ENCODE measurements at places on chromosomes 6 and 20. TPM values are rescaled to one million over a fixed set of nuclear protein-coding genes. Genes with fewer than 3 reads are reported as not detected.

Gene SEL1L2
- not detected for total RNA-seq

- no peak for DNase-seq
Observed at GRCh38 chr6:169503422-169504152, 198.2 kb downstream of the WDR27 start.

Gene TNXB
- 162 TPM for total RNA-seq

Gene GSTA5
- not detected for total RNA-seq

- DNase-seq, result no peak
Observed at GRCh38 chr6:33915134-33915533, 111.3 kb upstream of the MLN start.

- no peak for DNase-seq
Observed at GRCh38 chr6:134074151-134075055, 22.0 kb upstream of the SLC2A12 start.

Gene RAMACL
- 8.0 TPM for total RNA-seq

Gene TSBP1
- total RNA-seq, result not detected

Gene OR2H2
- not detected for total RNA-seq

GRCh38 chr6:53529324-53530036, 15.4 kb downstream of the GCLC start:
- DNase-seq, result no peak

- no peak for DNase-seq
Observed at GRCh38 chr6:166806217-166806838, 150.0 kb downstream of the RNASET2 start.

DNA sequence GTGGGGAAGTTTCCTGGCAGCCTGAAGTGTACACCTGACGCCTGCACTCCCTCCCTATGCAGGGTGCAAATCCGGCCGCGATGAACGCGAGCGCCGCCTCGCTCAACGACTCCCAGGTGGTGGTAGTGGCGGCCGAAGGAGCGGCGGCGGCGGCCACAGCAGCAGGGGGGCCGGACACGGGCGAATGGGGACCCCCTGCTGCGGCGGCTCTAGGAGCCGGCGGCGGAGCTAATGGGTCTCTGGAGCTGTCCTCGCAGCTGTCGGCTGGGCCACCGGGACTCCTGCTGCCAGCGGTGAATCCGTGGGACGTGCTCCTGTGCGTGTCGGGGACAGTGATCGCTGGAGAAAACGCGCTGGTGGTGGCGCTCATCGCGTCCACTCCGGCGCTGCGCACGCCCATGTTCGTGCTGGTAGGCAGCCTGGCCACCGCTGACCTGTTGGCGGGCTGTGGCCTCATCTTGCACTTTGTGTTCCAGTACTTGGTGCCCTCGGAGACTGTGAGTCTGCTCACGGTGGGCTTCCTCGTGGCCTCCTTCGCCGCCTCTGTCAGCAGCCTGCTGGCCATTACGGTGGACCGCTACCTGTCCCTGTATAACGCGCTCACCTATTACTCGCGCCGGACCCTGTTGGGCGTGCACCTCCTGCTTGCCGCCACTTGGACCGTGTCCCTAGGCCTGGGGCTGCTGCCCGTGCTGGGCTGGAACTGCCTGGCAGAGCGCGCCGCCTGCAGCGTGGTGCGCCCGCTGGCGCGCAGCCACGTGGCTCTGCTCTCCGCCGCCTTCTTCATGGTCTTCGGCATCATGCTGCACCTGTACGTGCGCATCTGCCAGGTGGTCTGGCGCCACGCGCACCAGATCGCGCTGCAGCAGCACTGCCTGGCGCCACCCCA, 1.2 kb downstream of the GPR6 start:
- peak; percentile 54 for DNase-seq

DNA sequence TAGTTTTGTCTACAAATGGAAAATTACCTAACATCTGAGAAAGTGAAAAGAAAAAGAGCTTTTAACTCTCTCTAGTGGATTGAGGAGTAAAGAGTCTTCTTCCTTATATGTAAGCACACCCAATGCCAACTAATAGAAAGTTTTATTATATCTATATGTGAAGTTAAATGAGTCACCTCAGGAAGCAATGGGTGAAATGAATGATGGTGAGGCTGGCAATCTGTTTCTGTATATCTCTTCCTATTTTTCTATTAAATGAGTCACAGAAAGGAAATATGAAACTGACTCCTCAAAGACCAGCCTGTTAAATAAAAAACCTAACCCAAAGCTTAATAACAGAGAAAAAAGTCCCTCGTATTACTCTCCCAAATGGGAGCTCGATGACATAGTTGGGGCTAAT, 71.3 kb downstream of the OTOR start:
- DNase-seq, result no peak

DNA sequence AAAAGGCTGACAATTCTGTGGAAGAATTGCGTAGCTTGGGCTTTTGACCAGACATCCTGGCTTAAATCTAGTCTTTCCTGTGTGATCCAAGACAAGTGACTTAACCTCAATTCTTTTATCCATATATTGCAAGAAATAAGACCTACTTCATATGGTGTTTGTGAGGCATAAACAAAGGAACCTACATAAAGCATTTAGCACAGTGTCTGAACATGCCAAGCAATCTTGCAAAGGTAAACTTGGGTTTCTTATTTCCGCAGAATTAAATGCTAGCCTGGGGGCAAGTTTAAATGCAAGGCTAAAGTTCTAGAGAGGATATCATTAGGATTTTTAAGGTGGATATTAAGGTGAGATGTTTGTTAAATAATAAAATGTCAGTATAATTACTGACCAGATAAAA, 47.9 kb downstream of the HDDC2 start:
- no peak for DNase-seq

DNA sequence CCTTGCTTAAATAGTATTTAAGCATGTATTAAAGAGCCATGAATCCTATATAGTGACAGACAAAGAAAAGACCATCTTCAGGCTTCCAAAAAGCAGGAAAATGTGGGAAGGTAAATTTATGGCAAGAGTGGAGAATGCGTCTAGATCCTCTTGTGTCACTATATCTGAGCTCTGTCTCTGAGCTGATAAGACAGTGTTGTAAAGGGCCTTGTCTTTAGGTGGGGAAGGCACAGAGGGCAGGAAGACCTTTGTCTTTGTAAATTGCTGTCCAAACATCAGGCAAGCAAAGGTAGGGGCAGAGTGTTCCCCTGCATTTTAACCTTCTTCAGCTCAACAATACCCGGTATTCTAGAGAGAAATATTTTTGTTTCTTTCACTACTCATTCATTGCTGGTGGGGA, 33.9 kb upstream of the MBOAT1 start:
- no peak for DNase-seq

Gene KCNB1
- total RNA-seq, result 0.41 TPM

- no peak for DNase-seq
Observed at GRCh38 chr6:116158641-116159040, 32.7 kb upstream of the COL10A1 start.

Gene QRSL1
- total RNA-seq, result 11.8 TPM

DNA sequence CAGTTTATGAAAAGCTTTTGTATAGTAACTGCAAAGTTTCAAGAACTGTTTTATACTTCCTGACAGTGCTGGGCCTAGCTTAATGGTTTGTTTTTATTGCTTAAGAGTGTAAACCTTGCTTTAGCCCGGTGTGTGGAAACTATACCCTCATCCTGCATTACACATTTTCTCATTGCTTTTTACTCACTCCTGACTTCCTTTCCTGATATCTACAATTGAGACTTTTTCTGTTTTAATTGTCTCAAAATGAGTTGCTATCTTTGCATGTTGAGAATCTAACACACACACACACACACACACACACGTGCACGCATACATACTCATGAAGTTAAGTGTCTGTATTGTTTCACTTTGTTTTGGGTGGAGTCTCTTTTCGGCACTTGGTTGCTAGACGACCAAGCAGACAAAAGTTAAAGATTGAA, 16.7 kb downstream of the BMP2 start:
- DNase-seq, result no peak

DNA sequence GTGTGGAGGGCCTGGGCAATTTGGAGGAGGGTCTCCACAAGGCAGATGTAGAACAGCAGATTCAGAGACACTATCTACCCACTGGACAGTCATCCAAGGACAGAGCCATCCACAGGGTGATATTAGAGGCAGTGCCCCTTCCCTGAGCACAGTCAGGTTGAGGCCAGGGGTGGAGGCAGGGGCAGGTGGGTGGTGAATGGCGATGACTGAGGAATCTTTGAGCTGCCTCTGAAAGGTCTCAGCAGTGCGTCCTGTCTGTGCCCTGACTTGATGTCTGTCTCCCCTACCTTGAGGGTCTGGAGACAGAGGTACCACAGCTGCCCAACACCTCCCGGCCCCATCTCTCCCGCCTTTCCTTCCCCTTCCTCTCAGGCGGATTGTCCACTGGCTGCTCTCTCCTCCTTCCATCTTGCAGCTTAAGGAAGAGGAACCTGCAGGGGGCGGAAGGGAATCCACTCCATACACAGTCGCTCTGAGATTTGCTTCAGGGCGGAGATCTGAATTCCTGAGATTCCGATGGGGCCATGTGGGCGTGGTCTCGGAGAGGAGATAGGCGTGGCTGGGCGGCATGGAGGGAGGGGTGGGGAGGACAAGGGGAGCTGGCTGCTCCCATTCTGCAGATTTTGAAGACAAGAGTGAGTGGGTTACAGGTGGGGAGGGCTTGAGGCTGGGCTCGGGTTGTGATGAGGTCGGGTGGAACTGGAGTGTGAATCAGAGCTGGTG, 1.7 kb downstream of the MUCL3 start:
- DNase-seq, result peak; percentile 93

Gene SPDEF
- total RNA-seq, result 1.3 TPM

Gene SPTLC3
- 35.3 TPM for total RNA-seq

Gene EEF1A2
- total RNA-seq, result 0.67 TPM

DNA sequence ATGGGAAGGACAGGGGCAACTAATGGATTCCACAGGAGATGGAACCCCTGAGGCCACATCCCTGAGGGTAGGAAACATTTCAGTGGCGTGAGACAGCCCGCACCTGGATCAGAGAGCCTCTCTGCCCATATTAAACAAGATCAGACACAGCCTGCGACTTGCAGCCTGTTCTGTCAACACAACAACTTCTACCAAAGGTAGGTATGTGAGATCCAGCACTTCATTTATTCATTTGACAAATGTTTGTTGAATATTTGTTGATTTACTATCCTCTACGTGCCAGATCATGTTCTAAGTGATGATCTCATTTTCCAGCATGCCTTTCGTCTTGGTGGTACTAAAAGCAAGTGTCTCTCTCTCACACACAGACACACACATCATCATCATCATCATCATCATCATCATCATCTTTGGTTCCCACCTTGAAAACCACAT, 43.2 kb upstream of the NT5E start:
- DNase-seq, result no peak

GRCh38 chr6:132830334-132830751, 16.0 kb downstream of the RPS12 start:
- DNase-seq, result no peak

GRCh38 chr20:19974630-19975435, 42.3 kb upstream of the NAA20 start:
- peak; percentile 94 for DNase-seq

DNA sequence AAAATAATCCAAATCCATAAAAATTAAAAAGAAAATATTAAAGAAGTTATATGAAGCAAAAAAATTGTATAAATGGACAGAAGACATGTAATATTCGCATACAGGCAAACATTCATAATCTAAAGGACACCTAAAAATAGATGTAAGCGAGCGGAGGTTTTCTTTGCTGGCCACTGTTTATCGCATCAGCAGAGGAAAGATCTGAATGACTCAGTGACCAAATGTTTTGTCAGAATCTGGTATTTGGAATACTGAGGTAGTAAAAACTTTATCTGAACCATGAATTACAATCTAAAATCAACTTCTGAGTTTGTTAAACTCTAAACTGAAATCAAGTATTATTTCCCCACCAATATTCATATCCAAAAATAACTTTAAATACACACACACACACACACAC, 7.8 kb downstream of the TSPYL4 start:
- DNase-seq, result no peak

- no peak for DNase-seq
Observed at GRCh38 chr20:14189794-14190402, 147.5 kb downstream of the FLRT3 start.

DNA sequence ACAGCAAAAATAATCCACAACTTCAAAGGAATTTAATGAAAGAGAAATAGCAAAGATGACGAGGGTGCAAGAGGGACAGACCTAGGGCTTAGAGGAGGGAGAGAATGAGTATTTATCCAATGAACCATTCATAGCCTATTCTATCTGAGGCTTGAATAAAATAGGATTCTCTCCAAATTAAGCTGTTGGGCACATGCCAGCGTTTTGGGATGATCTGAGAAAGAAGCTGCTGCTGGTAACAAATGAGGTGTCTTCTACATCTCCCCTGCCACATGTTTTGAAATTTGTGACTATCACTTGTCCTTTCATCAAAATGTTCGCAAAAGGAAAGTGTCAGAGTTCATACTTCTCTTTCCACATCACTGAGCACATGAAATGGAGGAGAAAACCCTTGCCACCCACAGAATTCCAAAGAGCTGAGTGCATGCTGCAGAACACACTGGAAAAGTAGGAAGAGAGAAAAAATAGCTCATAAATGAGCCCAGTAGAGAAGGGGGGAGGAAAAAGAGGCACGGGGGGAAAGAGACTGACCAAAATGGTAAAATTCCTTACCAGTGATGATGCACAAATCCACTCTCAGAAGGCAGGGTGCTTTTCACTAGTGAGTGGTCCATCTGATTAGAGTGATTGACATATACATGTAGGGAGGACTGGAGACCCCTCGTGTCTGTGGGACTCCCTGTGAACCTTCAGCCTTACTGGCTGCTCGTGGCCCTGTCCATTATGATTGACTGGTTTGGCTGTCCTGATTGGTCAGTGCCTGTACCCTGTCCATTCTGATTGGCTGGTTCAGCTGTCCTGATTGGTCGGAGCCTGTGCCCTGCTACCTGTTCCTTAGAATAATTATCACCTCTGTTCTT, 180.5 kb downstream of the OGFRL1 start:
- no peak for DNase-seq

DNA sequence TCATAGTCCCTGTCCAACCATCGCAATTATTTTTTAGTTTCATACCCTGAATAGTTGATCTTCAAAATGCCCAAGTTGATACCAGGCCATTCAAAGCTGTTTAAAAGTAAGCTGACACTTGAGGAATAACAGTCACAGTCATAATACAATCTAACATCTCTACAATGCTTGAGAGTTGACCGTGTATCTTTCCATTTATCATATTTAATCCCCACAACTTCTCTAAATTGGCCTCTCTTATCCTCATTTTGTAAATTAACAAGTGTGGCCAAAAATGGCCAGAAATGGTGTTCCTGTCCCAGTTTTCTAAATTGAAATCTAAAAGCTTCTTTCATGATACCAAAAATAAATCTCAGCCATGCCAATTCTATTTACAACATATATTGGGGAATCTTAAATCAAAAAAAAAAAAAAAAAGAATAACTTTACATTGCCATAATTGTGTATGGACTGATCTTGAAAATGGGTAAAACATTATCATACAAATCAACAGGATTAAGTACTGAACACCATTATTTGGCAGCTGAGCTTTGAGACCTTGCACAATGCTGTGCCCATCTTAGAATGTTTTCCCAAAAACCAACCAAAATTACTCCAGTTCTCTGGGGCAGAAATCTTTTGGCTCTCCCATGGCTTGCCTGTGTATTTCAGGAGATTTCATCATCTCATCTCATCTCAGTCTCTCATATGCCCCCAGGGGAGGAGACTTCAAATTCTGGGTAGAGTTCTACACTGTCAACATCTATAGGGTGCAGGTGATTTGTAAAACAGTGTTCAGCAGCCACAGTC, 448.7 kb upstream of the JARID2 start:
- no peak for DNase-seq
